ENCODE measurements at places on chromosomes 2 and 18.

- no peak for DNase-seq
These were observed 70.7 kb downstream of the SOS1 start for GRCh38 chr2:39050109-39050508.

GRCh38 chr2:218988164-218988563 lies 3.2 kb upstream of the FEV start:
- DNase-seq = no peak

DNA sequence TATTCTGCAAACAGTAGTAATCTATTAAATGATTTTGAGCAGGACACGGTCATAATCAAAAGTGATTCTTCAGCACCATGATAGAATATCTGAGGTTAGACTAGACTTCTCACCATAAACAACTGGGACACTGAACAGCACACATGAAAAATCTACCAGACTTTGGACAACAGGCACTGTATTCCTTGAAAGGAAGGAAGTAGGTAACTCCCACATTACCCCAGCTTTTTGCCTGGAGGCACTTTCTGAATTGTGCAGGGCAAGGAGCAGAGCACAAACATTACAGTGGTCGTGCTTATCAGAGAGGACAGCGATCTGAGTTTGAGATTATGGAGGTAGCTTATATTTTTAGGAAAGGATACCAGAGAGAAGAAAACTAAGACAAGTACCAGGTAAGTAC lies 25.3 kb upstream of the IL1RL1 start:
- DNase-seq = no peak

- no peak for DNase-seq
These were observed 58.6 kb downstream of the LCLAT1 start for GRCh38 chr2:30505500-30506180.

GRCh38 chr2:28360718-28361293 lies 31.9 kb upstream of the FOSL2 start:
- no peak for DNase-seq

GRCh38 chr2:96264086-96264485 lies 1.7 kb downstream of the TMEM127 start:
- no peak for DNase-seq

GRCh38 chr2:210188190-210188589 lies 17.0 kb upstream of the KANSL1L start:
- no peak for DNase-seq

- DNase-seq = no peak
These were observed 110.6 kb upstream of the DDX18 start for GRCh38 chr2:117703858-117704257.

GRCh38 chr18:45398448-45398847 lies 216.8 kb upstream of the SLC14A2 start:
- no peak for DNase-seq

DNA sequence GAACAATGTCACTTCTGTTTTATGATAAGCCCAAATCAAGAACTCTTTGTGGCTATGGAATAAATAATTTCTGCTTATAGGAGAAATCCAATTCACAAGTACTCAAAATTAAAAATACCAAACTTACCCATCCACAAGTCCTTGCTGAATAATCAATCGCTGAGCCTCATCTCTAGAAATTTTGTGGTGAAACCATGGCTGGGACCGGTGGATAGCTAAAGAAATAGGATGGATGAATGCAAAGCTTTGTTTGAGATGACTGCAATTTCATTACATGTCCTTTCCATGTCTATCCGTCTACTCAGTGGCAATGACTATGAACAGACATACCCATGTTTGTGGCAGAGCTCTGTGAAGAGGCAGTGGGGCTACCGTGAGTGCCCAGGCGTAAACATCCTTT lies 124.4 kb downstream of the GRB14 start:
- DNase-seq = no peak

- DNase-seq = no peak
These were observed 146.5 kb upstream of the CHST9 start for GRCh38 chr18:27331606-27332005.

Data from HAP-1 (cell line).